ENCODE measurements at places on chromosomes 12 and 14. TPM values are rescaled to one million over a fixed set of nuclear protein-coding genes. Genes with fewer than 3 reads are reported as not detected.

DNA sequence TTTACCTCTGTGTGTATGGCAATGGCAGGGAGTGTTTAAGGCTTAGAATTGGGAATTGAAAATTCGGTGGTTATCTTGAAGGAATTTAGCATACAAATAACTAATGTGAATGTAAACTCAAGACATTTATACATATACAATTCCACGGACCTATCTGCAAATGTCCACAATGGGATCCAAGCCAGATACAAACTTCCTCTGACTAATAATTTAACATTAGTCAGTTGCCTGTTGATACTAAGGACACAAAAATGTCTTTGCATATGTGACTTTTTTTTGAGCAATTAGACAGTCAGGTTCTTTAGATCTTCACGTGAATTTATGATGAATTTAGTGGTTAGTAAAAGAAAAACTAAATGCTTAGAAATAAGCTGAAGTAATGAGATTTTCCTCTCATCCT lies 40.5 kb downstream of the ESR2 start:
- no peak for DNase-seq
- H3K27ac ChIP-seq = no peak overlapping the region
- H3K4me1 ChIP-seq = no peaks in the 10 kb centered on the region
- H3K4me3 ChIP-seq = no peak overlapping the region
- no peaks in the 10 kb centered on the region for H3K27me3 ChIP-seq

DNA sequence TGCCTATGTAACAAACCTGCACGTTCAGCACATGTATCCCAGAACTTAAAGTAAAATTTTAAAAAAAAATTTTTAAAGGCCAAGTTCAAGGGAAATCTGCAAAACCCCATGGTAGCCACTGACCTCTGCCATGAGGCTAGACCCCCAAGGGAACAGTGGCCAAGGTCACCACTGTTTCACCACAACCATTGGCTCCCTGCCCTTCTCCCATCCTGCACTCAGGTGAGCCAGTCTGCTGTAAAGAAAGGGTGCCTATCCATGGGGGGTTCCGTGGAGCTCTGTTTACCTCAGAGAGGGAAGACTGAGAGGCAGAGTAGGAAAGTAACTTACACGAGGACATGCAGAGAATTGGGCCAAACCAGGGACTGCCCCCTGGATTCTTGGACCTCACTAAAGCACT lies 38.6 kb downstream of the VWF start:
- no peaks in the 10 kb centered on the region for H3K27me3 ChIP-seq
- no peaks in the 10 kb centered on the region for H3K4me1 ChIP-seq
- H3K36me3 ChIP-seq = no peaks in the 10 kb centered on the region

- no peak for DNase-seq
- H3K27me3 ChIP-seq = no peaks in the 10 kb centered on the region
- H3K36me3 ChIP-seq = no peaks in the 10 kb centered on the region
- peak overlapping the region; percentile 98 for H3K27ac ChIP-seq
- H3K4me1 ChIP-seq = no peaks in the 10 kb centered on the region
These were observed 866 bp upstream of the PITPNM2 start for GRCh38 chr12:123151457-123152454.

DNA sequence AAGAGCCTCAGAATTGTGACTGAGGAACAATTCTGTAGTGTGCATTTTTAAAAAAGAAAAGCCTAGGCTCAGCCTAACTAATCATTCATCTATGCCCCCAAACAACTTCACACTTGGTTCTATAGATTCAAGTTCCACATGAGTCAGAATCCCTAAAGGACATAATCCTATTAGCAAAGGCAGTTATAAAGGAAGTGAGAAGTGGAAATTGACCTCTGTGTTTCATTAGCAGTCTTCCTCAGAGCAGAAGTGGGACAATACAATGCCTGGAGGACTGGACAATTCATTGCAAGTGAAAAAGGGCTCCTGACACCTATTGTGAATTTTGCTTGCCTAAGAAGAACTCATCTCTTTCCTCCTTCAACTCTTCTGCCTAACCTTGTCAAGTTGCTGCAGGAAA lies 222.3 kb downstream of the PTPRO start:
- H3K36me3 ChIP-seq = no peaks in the 10 kb centered on the region
- peak overlapping the region; percentile 82 for H3K27ac ChIP-seq
- H3K4me1 ChIP-seq = peaks cover 4% of the 10 kb centered on the region
- H3K4me3 ChIP-seq = no peak overlapping the region

DNA sequence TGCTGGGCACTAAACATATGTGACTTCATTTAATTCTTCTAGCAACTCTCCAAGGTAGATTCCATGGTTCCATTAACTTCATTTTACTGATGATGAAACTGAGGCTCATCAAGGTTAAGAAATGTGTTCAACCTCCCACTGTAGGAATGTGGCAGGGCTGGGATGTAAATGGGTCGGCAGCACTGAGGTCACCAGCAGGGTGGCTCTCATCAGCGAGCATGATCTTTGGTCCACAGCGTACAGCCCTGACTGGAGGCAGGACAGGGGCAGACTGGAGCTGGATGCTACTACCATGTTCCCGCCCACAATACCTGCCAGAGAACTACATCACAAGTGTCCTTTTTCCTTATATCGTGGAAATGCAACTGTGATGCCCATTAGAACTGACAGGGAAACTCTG lies 4.6 kb downstream of the APPL2 start:
- H3K36me3 ChIP-seq = no peaks in the 10 kb centered on the region
- H3K4me3 ChIP-seq = no peak overlapping the region
- H3K27me3 ChIP-seq = no peaks in the 10 kb centered on the region
- peaks cover 5% of the 10 kb centered on the region for H3K4me1 ChIP-seq

The ADSS1 gene
- not detected for total RNA-seq

The CBLN3 gene
- not detected for total RNA-seq

All from uterus (tissue), 4 donors.